ENCODE measurements at places on chromosomes 3 and 15. TPM values are rescaled to one million over a fixed set of nuclear protein-coding genes. Genes with fewer than 3 reads are reported as not detected.

DNA sequence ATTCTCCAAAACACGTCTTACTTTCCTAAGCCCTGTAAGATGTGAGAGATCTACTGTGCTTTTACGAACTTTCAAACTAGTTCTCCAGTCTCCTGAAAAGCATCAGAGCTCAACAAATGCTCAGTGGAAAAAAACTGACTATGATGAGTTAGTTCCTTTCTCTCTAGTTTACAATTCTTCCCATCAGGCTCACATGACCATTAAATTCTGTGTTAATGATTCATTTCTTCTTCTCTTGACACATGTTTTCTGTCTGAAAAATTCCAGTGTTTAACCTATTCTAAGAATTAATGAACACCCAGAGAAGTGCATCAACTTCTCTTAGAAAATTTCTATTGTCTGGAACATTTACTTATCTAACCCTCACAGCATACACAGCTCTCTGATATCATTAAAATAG lies 844.3 kb downstream of the SI start:
- no peak for DNase-seq

DNA sequence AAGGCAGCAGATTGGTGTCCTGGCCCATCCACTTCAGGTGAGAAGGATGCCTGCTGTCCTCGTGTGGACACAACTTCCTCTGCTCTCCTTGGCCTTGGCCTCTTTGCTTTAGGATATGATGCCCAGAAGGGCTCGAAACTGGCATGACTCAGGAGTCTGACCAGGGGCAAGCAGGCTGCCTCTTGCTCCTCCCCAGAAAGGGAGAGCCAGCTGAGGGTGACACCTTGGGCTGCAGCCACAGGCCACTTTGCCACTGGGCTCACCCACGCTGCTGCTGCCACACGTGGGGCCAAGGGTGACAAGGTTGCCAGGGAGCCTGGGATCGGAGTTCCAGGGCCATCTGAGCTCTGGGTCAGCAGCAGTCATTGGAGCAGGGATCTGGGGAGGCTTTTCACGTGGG lies 267.9 kb upstream of the CTDSPL start:
- DNase-seq, result no peak

- no peak for DNase-seq
Measured at GRCh38 chr3:12886106-12886679, 44.8 kb upstream of the RPL32 start.

GRCh38 chr3:156170571-156170970 lies 50.2 kb downstream of the KCNAB1 start:
- peak; percentile 22 for DNase-seq

The TRIM42 gene
- polyA plus RNA-seq, result not detected

The CD47 gene
- polyA plus RNA-seq, result 45.8 TPM
